ENCODE measurements at places on chromosomes 2 and 18.

DNA sequence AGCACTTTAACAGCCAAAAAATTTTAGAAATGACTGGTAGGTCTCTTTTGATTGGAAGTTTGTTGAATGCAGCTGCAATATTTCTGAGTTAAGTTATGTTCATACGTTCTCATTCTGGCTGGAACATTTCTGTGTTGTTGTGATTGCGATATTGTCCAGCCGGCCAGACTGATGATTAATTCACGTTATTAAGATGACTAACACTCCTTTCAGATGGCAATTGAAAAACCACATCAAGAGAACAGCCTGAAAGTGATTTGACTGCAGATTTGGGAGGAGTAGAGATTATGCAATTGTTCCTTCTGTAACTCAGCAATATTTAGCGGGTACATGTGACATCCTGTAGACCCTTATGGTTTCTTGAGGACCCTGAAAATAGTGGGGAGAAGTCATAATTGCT lies 133.7 kb downstream of the FBXO15 start:
- no peak for DNase-seq
- H3K27me3 ChIP-seq = no peaks in the 10 kb centered on the region
- no peaks in the 10 kb centered on the region for H3K36me3 ChIP-seq
- no peak overlapping the region for H3K27ac ChIP-seq
- H3K4me3 ChIP-seq = no peak overlapping the region
- no peaks in the 10 kb centered on the region for H3K4me1 ChIP-seq

- no peak overlapping the region for H3K4me3 ChIP-seq
- DNase-seq = no peak
Measured at GRCh38 chr18:11136241-11136640, 13.1 kb downstream of the PIEZO2 start.

- H3K4me1 ChIP-seq = peaks cover 5% of the 10 kb centered on the region
- DNase-seq = no peak
- H3K36me3 ChIP-seq = no peaks in the 10 kb centered on the region
Measured at GRCh38 chr18:40096675-40097074, 1858.4 kb upstream of the PIK3C3 start.

GRCh38 chr18:75429975-75430374 lies 2.5 kb upstream of the SMIM21 start:
- H3K36me3 ChIP-seq = no peaks in the 10 kb centered on the region
- H3K27me3 ChIP-seq = no peaks in the 10 kb centered on the region
- no peak overlapping the region for H3K4me3 ChIP-seq
- no peak overlapping the region for H3K27ac ChIP-seq

DNA sequence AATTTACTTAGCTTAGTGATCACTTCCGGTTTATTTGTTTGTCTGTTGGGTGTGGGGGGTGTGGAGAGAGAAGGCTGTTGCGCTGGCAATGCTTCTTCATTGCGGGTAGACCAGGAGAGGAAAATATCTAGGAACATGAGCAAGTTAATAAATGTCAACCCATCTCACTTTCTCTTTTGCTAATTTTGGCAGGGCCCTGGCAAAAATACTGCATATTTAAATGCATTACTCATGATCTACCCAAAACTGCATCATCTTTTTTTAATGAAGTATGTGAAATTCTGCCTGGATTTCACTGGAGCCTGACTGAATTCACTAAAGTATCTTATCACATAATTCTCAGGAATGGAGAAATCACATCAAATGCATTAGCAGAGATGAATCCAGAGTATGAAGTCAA lies 1131.0 kb upstream of the NXPH2 start:
- no peaks in the 10 kb centered on the region for H3K36me3 ChIP-seq
- no peaks in the 10 kb centered on the region for H3K4me1 ChIP-seq
- DNase-seq = no peak
- no peak overlapping the region for H3K4me3 ChIP-seq
- no peaks in the 10 kb centered on the region for H3K27me3 ChIP-seq
- no peak overlapping the region for H3K27ac ChIP-seq

- no peaks in the 10 kb centered on the region for H3K36me3 ChIP-seq
- H3K4me1 ChIP-seq = no peaks in the 10 kb centered on the region
- DNase-seq = no peak
- H3K27me3 ChIP-seq = no peaks in the 10 kb centered on the region
- H3K27ac ChIP-seq = no peak overlapping the region
- H3K4me3 ChIP-seq = no peak overlapping the region
Measured at GRCh38 chr2:195317550-195317949, 339.5 kb upstream of the SLC39A10 start.

DNA sequence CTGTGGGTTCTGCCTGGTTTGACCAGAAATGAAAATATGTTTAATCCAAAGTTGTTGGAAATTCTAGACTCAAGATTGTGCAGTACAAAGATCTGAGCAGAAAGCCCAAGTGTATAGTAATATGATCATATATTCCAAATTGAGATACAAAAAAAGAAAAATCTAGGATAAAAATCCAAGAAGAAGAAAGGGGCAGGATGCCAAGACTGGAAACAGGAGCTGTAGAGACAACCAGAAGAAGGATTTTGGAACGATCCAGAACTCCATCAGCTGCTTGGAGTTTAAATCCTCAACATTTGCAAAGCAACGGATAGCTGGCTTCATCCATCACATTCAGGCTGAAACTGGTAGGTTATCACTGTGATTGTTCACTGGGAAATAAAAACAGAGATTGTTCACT lies 333.6 kb upstream of the UBE2E3 start:
- no peak overlapping the region for H3K27ac ChIP-seq
- no peaks in the 10 kb centered on the region for H3K4me1 ChIP-seq
- H3K4me3 ChIP-seq = no peak overlapping the region
- DNase-seq = no peak
- H3K36me3 ChIP-seq = no peaks in the 10 kb centered on the region
- H3K27me3 ChIP-seq = no peaks in the 10 kb centered on the region

DNA sequence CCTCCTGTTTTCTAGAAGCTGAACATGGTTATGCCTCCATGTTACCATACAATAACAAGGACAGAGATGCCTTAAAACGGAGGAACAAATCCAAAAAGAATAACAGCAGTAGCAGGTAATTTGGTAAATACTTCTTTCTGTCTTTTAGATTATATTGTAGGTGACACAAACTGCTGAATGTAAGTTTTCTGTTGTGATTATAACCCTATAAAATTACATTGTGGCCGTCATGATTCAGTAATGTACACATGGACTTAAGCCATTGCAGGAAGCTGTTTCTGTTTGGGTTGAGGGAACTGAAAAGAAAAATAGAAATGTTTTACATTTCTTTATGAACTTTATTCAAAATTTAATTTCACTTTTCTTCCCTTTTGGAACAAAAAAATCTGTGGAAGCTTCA lies 1.2 kb downstream of the MXD1 start:
- peak overlapping the region; percentile 72 for H3K4me3 ChIP-seq
- no peak for DNase-seq
- H3K4me1 ChIP-seq = peaks cover 2% of the 10 kb centered on the region
- H3K36me3 ChIP-seq = peaks cover 30% of the 10 kb centered on the region
- H3K27me3 ChIP-seq = no peaks in the 10 kb centered on the region

DNA sequence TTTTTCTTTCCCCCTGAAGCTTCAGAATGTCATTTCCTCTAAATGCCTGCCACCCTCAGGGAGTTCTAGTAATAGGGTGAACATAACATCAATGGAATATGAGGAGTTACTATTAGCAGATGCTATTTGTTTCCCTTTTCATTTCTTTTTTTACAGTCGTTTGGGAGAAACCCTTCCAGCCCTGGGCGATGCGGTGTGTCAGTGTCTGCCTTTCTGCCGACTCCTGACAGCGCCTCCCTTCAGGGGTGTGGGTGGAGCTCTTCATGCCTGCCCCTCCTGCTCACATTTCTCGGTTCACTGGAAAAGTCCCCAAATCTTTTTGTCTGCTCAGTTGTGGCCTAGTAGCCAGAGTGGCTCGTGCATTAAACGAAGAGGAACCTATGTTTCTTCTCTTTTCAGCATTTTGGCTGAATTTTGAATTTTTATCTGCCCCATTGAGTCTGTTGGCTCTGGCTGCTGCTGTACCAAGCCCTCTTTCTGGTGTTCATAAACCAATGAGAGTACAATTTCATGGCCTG lies 72.3 kb downstream of the FMNL2 start:
- peaks cover 4% of the 10 kb centered on the region for H3K36me3 ChIP-seq
- DNase-seq = peak; percentile 54
- peak overlapping the region; percentile 64 for H3K27ac ChIP-seq
- no peaks in the 10 kb centered on the region for H3K27me3 ChIP-seq
- H3K4me3 ChIP-seq = no peak overlapping the region

- H3K27me3 ChIP-seq = no peaks in the 10 kb centered on the region
- no peak for DNase-seq
- no peak overlapping the region for H3K4me3 ChIP-seq
- no peak overlapping the region for H3K27ac ChIP-seq
- no peaks in the 10 kb centered on the region for H3K4me1 ChIP-seq
Measured at GRCh38 chr2:239470151-239470900, 69.5 kb upstream of the HDAC4 start.

GRCh38 chr2:234388591-234388990 lies 108.3 kb downstream of the ARL4C start:
- no peaks in the 10 kb centered on the region for H3K27me3 ChIP-seq
- H3K4me1 ChIP-seq = no peaks in the 10 kb centered on the region
- H3K4me3 ChIP-seq = no peak overlapping the region
- DNase-seq = no peak
- no peaks in the 10 kb centered on the region for H3K36me3 ChIP-seq

- H3K36me3 ChIP-seq = no peaks in the 10 kb centered on the region
- H3K27ac ChIP-seq = no peak overlapping the region
- peaks cover 11% of the 10 kb centered on the region for H3K4me1 ChIP-seq
- DNase-seq = no peak
Measured at GRCh38 chr2:96933305-96934181, 52.8 kb downstream of the FAM178B start.

DNA sequence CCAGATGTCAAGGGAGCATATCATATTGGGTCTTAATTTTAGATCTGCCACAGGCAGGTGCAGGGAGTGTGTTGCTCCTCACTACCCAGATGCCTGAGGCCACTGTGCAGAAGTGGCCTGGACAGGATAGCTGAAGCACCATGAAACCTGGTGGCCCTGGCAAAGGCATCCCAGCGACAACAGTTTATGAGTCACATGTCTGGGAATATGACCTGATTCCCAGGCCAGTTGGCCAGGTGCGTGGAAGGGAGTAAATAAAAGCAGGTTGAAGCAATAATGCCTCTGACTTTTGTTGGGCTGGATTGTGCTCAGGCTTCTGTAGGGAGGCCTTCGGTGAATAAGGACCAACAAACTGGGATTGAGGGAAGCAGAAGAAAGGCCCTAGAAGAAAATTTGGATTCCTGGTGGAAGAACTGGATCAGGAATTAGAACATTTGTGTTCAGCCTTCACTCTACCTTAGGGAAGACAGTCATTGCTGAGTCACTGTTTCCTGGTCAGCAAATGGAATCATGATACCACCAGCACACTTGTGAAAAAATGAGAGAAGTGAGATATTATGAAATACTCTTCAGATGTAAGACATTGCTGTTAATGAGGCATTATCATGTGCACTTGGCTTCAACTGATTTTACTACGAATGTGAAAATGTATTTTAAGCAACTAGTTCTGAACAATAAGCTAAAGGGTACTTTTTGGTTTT lies 78.4 kb upstream of the ZNF516 start:
- no peak overlapping the region for H3K4me3 ChIP-seq
- peaks cover 2% of the 10 kb centered on the region for H3K4me1 ChIP-seq
- H3K27ac ChIP-seq = no peak overlapping the region

DNA sequence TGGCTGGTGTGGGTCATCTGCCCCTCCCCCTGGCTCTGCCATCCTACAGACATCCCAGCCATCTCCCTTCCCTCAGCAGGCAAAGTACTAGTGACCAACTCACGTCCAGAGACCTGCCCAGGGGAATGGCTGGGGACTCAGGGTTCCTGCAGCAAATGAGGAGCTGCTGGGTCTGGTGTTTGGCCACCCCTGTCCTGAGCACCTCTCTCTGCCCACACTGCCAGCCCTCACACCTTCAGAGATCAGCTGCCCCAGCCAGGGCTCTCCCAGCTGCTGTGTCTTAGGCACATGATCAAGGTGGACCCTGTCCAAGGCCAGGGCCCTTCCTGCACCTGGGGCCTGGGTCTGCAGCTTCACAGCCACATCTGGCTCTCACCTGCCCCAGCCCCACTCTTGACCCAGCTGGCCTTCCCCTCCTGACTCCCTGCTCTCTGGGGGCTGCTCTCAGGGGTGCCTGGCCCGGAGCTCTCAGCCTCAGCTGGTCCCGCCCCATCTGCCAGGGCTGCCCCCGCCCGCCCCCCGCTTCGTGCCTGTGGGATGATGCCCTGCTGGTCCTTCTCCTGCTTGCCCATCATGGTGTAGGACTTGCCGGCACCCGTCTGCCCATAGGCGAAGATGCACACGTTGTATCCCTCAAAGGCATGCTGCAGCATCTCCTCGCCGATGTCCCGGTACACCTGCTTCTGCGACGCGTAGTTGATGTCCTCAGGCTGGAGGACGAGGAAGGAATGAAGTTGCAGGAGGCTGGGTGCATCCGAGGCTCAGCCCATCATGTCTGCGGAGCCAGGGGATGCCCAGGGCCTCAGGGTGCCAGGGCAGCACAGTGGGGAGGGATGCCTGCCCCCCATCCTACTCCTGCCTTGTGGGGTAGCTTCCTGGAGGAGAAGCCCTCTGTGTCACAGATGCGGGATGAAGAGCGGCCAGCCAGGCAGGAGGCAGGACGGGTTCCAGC lies 32.2 kb downstream of the KIF1A start:
- no peak overlapping the region for H3K27ac ChIP-seq
- DNase-seq = no peak
- no peak overlapping the region for H3K4me3 ChIP-seq

DNA sequence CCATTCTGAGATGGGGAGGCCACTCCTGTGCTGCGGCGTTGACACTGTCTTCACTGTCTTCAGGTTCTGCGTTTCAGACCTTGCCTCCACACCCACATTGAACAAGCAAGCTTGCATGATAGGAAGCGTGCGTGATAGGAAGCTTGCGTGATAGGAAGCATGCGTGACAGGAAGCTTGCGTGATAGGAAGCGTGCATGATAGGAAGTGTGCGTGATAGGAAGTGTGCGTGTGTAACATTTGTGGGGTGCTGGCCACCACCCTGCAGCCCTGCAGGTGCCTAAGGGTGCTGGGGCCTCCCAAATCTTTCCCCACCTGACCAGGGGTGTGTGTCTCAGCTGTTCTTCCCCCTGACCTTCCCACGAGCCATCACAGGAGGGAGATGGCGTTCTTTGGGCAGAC lies 25.3 kb downstream of the TSHZ1 start:
- no peaks in the 10 kb centered on the region for H3K27me3 ChIP-seq
- no peak for DNase-seq
- H3K27ac ChIP-seq = no peak overlapping the region
- H3K36me3 ChIP-seq = no peaks in the 10 kb centered on the region

DNA sequence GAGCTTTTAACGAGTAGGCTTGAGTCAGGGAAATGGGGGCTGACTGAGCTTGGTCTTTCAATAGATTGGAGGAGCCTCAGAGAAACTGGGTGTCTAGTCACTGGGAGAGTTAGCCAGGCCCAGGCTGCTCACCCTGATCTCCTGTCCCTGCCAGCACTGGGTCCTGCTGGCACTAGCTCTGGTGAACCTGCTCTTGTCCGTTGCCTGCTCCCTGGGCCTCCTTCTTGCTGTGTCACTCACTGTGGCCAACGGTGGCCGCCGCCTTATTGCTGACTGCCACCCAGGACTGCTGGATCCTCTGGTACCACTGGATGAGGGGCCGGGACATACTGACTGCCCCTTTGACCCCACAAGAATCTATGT lies 720 bp downstream of the KRTCAP3 start:
- no peak for DNase-seq
- H3K4me1 ChIP-seq = no peaks in the 10 kb centered on the region
- H3K36me3 ChIP-seq = peaks cover 85% of the 10 kb centered on the region
- no peak overlapping the region for H3K4me3 ChIP-seq
- H3K27me3 ChIP-seq = no peaks in the 10 kb centered on the region
